ENCODE measurements at places on chromosomes 7 and 10. TPM values are rescaled to one million over a fixed set of nuclear protein-coding genes. Genes with fewer than 3 reads are reported as not detected.

GRCh38 chr7:27128776-27129728, 1.5 kb downstream of the HOXA4 start:
- no peak for DNase-seq

Gene AKR1C4
- polyA plus RNA-seq: not detected

Gene VPS37D
- 5.7 TPM for polyA plus RNA-seq

Gene WAPL
- 8.9 TPM for polyA plus RNA-seq

Gene CTBP2
- 69.7 TPM for polyA plus RNA-seq

Gene LMOD2
- not detected for polyA plus RNA-seq

Gene CALML3
- polyA plus RNA-seq: not detected
